CD4-positive, alpha-beta T cell treated with Interferon alpha-2 for 1 hour (primary cell): ENCODE measurements at places on chromosomes 2 and 18.
A peak's percentile ranks its signal among the peaks of the same experiment; 100 is the strongest.

DNA sequence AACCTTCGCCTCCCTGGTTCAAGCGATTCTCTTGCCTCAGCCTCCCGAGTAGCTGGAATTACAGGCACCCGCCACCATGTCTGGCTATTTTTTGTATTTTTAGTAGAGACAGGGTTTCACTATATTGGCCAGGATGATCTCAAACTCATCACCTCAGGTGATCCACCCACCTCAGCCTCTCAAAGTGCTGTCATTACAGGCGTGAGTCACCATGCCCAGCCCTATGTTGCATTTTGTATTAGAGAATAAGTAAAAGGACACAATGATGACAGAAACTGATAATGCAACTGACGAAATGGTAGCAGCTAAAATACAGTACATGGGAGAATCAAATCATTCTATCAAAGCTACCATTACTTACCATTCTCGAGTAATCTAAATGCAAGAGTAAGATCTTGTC is 276.7 kb downstream of the DSEL start:
- no peak for DNase-seq

- peak; percentile 2 for DNase-seq
These were observed 142.9 kb upstream of the HDAC4 start for GRCh38 chr2:239543702-239544101.

- no peak for DNase-seq
These were observed 41.8 kb downstream of the INPP4A start for GRCh38 chr2:98486374-98486981.

DNA sequence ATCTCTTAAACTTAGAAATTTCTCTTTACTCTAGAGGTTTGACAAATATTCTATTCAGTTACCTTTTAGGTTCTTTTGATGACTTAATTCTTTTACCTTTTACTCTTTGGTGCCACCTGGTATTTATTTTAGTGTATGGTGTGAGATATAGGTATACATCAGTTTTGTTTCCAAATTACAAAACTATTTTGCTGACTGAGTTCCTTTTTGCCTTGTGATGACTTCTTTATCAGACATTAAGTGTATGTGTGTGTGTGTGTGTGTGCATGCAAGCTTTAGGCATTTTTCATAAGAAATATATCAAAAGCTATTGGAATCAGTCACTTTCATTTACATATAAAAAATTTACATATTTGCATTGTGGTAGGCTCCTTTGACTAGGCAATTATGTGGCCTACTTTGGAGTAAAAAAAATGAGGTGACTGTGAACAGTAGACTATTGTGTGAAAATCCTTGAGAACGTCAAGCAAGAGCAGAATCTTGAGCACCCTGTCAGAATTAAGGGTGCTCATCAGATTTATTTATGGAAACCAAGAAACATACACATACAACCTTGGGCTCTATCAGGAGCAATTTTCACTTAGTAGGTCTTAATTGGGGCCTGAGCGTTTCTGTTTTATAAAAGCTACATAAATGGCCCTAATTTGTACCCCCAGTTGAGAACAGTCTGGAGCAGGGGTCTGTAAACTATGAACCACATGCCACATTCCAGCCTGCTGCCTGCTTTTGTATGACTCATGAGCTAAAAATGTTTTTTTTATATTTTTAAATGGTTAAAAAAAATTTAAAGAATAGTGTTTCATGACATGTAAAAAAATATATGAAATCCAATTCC is 415.9 kb downstream of the SLC4A3 start:
- DNase-seq = no peak

DNA sequence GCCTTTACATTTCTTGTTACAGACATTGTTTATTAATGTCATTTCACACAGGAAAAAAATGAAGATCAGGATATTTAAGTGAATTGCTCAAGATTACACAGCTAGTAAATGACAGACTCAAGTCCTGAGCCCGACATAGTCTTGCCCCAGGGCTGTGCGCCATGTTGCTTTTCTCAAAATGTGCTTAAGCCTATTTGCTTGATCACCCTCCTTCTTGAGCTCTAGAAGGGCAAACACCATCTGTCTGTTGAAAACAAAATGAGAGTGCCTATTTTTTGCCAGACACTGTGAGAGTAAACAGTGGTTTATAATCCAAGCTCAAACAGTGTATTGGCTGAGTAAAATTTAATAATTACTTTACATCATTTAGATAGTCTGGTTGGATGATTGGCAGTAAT is 34.8 kb upstream of the HNMT start:
- DNase-seq = no peak

GRCh38 chr18:70499218-70499691 is 210.4 kb downstream of the SOCS6 start:
- peak; percentile 5 for DNase-seq

DNA sequence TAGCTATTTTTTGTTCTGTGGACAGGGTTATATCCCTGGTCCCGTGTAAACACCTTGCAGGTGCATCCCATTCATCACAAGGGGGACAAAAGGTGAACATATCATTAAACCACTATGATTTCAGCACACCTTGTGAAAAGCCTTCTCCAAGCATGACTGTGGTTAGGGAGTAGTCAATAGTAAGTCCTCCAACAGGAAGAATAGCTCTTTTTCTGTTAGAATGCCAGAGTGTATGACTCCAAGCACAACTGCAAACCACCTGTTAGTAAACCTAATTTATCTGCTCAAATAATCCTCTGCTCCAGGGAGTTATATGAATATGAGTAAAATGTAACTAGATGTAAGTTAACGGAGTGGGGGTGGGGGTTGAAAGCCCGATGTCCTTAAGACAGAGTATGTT is 240.5 kb downstream of the AGPS start:
- no peak for DNase-seq

- DNase-seq = no peak
These were observed 38.1 kb downstream of the FN1 start for GRCh38 chr2:215397632-215398341.

DNA sequence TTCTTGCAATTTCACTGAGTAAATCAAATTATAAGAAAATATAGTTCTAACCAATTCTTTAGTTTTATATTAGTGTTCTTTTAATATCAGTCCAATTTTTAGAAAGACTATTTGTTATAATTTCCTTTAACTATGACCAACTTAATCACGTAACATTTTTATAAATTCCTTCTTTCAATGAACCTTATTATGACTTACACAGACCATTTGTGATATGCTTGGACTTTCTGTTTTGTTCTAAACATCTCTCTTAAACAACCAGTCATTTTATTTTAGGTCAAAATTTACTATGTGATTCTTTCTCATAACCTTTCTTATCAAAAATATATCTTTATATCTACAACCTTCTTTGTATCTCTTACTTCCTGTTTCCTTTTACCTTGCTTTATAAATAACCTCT is 39.5 kb upstream of the DYNAP start:
- no peak for DNase-seq

DNA sequence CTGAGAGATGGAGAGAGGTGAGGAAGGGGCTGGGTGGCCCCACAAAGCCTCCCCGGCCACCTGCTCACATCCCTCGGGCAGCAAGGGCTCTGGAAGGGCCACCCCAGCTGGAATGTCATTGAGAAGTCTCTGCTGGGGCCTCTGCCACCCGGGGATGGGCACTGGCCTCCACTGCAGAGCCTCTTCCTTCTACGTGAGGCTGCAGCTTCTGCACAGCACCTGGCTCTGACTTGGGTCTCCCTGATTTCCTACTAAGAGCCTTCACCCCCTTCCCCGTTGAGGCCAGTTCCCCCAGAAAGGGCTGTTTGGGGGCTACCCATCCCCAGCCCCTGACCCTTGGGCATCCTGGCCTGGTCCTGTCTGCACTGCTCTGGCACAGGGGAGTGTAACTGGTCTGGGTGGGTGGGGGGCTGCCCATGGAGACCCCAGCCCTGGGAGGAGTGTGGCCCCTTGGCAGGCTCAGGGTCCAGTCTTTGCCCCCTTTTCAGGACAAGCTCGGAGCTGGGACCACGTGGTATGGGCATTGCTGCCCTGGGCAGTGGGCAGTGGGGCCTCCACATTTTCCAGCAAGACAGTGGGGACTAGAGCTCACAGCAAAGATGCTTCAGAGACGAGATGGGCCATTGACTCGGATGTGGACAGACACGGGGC is 5.6 kb downstream of the PDCD1 start:
- no peak for DNase-seq

- DNase-seq = no peak
These were observed 16.0 kb upstream of the SNORC start for GRCh38 chr2:232854082-232854481.

GRCh38 chr18:6414118-6414722 is 491 bp downstream of the L3MBTL4 start:
- peak; percentile 32 for DNase-seq

GRCh38 chr2:28447943-28448792 is 47.7 kb upstream of the PLB1 start:
- peak; percentile 46 for DNase-seq

DNA sequence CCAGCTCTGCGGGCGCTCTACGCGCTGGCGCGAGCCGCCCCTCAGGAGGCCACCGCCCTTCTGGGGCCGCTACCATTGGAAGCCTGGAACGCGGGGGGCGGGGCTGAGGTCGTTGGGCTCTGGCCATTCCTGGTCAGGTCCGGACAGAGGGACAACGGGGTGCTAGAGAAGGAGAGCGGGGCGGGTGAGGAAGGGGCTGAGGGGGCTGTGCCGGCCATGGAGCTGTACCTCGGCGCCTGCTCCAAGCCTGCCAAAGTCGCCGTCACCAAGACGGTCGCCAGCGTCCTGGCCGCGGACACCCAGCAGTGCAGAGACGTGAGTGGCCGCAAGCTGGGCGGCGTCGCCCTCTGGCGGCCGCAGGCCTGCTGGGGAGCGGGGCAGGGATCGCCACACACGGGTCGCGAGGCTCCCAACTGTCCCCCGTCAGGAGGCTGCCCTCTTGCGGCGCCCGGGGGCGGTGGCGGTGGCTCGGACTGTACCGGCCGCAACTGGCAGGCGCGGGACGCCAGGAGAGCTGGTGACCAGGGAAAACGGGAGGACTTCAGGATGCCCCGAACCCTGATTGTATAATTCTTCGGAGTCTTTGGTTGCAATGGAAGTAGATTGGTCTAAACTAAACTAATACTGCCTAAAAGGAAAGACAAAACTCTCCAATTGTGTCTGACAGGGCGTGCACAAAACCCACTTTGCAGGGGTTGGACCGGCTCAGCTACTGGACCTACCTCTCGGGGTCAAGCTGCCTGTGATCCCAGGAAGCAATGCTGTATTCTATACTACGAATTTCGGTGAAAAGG is at the start of gene FSIP2:
Gene FSIP2 (plus strand): TSS at position 126 of the 794 bp plus-strand sequence. CDS start 91 bp downstream, at position 217.
- peak; percentile 5 for DNase-seq

- DNase-seq = no peak
These were observed 37.7 kb upstream of the TBC1D8 start for GRCh38 chr2:101188683-101189405.

DNA sequence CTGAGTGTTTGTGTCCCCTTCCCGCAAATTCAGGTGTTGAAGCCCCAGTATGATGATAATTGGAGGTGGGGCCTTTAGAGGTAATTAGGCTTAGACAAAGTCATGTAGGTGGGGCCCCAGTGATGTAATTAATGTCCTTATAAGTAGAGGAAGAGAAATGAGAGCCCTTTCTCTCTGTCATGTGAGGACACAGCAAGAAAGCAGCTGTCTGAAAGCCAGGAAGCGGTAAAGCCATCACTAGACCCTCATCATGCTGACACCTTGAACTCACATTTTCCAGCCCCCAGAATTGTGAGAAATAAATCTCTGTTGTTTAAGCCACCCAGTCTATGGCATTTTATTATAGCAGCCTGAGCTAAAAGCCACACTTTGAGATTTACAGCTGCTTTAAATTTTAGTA is 1580.0 kb downstream of the LRP1B start:
- DNase-seq = no peak

DNA sequence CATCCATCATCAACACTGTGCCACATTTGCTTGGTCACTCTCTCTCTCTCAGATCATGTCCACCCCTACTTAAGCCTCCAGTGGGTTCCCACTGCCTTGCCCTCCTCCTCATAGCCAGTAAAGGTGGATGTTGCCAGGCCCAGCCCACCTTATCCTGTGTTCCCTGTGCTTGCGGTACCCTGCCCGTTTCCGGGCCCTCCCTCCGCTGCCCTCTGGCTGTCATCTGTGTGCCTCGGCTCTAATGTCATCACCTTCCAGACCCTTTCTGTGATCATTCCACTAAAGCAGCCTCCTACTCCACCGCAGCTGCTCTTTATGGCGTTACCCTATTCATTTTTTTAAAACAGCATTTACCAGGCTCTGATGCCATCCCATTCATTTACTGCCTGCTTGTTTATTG is 305.7 kb upstream of the SKOR2 start:
- DNase-seq = no peak

GRCh38 chr2:223084873-223085272 is 32.9 kb downstream of the KCNE4 start:
- no peak for DNase-seq

- DNase-seq = peak; percentile 75
These were observed at the start of gene PDCD1 for GRCh38 chr2:241858206-241859016. Gene PDCD1 (minus strand): TSS chr2:241858894. CDS start chr2:241858838, 56 bp downstream.

DNA sequence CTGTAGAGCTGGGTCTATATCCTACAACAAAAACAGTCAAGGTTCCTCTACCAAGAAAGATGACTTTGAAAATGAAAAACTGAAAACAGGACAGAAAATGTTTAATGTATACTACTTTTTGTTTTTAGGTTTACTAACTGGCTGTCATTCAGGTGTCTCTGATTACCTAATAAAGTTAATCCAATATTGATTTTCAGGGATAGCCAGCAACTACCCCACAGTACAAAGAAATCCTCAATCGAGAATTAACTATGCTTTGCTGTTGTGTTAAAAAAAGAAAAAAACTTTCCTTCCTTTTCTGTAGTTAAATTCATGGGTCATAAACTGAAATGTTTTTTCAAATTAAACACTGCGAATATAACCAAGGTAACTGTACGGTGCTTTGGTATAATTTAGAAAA is 45.8 kb downstream of the TTR start:
- DNase-seq = no peak

- DNase-seq = no peak
These were observed 525.5 kb downstream of the IRS1 start for GRCh38 chr2:226274143-226274542.

- DNase-seq = no peak
These were observed 18.4 kb upstream of the PIEZO2 start for GRCh38 chr18:11167778-11168177.

DNA sequence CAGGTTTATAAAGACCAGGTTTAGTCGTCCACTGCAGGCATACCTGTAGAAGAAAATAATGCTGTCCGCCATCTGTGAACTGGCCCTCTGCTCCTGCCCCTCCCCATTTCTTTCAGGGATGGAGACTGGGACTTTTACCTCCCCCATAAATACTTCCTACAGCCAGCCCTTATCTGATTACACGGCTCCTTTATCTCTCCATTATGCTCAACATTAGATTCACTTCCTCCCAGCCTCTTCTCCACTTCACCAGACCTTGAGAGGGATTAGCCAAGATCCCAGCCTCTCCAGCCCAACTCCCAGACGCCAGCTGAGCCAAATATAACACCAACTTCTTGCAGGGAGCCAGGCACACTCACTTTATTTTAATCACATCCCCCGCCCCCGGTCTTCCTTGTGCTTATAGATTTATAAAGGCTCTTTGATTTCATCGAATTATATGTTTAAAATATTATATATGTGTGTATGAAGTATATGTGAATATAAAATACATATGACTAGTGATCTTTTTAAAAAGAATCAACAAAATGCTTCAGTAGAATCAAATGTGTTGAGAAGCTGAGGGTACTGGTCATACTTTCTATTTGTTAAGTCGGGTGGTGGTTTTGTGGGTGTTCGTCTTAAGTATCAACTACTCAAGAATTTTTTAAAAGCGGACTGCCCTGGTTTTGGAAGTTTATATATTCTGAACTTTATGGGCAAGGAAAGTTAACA is 81.0 kb downstream of the SPRED2 start:
- DNase-seq = no peak

- DNase-seq = no peak
These were observed 458.6 kb downstream of the KCNJ3 start for GRCh38 chr2:155157065-155157464.

- peak; percentile 45 for DNase-seq
These were observed 184.3 kb downstream of the SH3BP4 start for GRCh38 chr2:235135990-235136561.

GRCh38 chr2:157751462-157752058 is 122.9 kb upstream of the ACVR1C start:
- DNase-seq = no peak
